Activated CD4-positive, CD25-positive, alpha-beta regulatory T cell (primary cell): ENCODE measurements at places on chromosomes 12 and 14.

DNA sequence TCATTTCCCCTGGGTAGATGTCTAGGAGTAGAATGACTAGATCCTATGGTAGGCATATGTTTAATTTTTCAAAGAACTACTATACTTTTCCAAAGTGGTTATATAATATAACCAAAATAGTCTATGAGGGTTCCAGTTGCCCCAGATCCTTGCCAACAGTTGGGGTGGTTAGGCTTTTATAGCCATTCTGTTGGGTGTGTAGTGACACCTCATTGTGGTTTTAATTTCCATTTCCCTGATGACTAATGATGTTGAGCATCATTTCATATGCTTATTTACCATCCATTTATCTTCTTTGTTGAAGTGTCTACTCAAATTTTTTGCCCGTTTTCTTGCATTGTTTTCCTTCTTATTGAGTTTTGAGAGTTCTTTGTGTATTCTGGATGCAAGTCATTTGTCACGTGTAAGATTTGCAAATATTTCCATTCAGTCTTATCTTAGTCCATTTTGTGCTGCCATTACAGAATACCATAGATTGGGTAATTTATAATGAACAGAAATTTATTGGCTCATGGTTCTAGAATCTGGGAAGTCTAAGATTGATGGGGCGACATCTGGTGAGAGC is 4.7 kb downstream of the SYNE2 start:
- no peak for DNase-seq

DNA sequence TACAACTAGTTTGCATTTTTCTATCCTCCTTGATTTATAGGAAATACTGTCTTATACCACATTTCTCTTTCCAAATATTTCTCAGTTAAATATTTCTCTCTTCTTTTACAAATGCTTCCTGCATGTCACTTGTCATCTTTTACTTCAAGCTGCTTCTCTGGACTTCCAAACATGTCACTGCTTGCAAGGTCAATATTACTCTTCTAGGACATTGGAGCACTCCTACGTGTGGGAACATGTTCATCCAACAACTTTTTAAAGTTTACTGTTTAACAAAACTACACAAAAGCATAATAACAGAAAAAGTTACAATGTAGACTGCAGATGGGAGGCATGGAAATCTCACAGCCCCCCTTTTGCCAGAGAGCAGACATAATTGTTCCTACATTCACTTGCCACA is 28.5 kb upstream of the CNTN1 start:
- DNase-seq: no peak

DNA sequence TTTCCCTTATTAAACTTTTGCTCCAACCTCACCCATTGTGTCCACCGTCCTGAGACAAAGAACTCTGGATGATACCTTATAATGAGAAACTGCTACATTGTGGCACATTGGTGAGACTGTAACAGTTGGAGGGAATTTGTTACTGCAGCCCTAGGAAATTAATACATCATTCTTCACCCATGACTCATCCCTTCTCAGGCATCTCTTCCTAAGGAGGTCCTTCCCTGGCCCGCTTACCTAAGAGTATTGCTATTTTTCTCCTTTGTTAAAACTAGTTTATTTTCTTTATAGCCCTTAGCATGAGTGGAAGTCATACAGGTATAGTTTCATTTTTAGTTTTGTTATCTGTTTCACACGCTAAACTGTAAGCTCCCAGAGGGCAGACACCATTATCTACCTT is 87.1 kb downstream of the TMEM260 start:
- DNase-seq: no peak

DNA sequence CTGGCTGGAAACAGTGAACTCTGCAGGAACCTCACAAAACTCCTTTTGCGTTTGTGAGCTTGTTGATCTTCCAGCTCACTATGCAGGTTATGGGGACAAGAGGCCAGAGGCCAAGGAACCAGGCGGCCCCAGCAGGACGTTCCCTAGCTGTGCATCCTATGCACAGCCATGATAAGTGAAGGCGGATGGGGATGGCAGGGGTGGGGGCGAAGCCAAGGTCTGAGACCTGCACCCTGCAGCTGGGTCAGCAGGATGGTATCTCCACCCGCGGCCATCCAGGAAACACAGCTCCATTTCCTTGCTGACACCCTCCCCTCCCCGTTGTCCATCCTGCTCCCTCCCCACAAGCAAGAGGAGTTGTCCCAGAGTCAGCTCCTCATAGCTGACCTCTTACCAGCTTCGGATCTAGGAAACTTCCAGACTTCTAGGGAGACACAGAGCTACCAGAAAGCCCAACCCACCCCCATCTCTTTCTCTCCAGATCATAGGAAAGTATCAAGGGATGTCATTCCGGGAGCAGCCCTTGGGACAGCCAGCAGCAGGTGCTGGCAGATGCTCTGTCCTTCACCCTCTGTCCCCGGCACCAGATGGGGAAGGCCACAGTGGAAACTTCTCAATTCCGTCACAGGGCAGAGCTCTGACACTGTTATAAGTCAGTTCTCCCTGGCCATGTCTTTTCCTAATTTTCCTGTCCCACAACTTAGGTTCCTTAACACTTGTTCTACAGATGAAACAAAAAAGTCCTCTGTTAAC is 9.4 kb downstream of the ZBTB39 start:
- DNase-seq: no peak

DNA sequence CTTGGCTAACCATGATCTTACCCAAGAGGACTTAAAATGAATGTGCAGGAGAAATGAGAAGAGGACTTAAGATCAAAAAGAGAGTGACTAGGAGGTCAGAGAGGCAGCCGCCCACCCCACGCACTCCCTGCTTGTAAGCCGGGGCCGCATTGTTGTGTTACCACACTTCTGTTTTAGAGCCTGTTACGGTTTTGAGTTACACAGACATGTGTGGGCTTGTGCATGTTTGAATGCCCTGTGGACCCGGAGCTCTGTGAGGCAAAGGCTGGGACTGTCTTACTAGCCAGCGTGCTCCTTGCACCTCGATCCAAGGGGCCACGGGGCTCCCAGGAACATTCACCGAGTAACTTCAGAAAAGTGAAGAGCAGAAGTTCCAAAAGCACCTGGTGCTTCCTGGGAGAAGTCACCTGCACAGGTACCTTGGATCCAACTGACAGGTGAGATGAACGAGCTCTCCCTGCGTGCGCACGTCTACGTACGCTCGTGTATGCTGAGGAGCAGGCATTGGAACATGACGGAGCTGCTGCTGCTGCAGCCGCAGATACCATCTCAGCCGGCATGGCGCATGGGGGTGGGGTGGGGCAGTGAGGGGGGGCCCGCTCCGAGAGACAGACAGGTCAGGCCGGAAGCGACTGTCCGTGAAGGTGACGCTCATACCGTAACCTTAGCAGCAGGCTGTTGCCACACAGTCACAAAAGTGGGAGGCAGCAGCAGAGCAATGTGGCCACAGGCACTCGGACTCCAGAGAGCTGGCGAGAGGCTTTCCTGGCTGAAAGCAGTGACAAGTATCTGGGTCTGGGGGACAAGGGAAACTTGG is 23.7 kb downstream of the SFSWAP start:
- DNase-seq: no peak

GRCh38 chr12:15157269-15157671 is 63.9 kb downstream of the RERG start:
- no peak for DNase-seq

GRCh38 chr12:4145990-4146859 is 127.3 kb upstream of the CCND2 start:
- no peak for DNase-seq

GRCh38 chr12:132481345-132481744 is 8.6 kb upstream of the FBRSL1 start:
- no peak for DNase-seq
